Vein endothelial cell (primary cell): ENCODE measurements at places on chromosomes 16 and 17. TPM values are rescaled to one million over a fixed set of nuclear protein-coding genes. Genes with fewer than 3 reads are reported as not detected.

Gene KCNJ16
- under 0.01 and 0.57 TPM in 2 replicates for total RNA-seq

Gene NXPH3
- total RNA-seq: 1.4 and 1.6 TPM in 2 replicates

Gene CYB561
- total RNA-seq: 21.9 and 28.8 TPM in 2 replicates

Gene SEZ6L2
- total RNA-seq: 0.67 and 1.6 TPM in 2 replicates

Gene ERAL1
- 45.0 and 47.4 TPM in 2 replicates for total RNA-seq

Gene TRPV3
- not detected in 2 replicates for total RNA-seq

Gene LGALS9B
- total RNA-seq: not detected in 2 replicates

Gene KRT12
- not detected in 2 replicates for total RNA-seq

Gene KRTAP3-2
- total RNA-seq: not detected in 2 replicates

Gene PSMD11
- 107 and 133 TPM in 2 replicates for total RNA-seq

Gene INCA1
- total RNA-seq: 0.33 and 0.48 TPM in 2 replicates

Gene ASPA
- total RNA-seq: not detected in 2 replicates

Gene CDH5
- 1,229 and 1,316 TPM in 2 replicates for total RNA-seq

Gene TMEM231
- 13.4 and 13.6 TPM in 2 replicates for total RNA-seq

Gene MILR1
- 7.5 and 15.3 TPM in 2 replicates for total RNA-seq

Gene SEC14L5
- total RNA-seq: under 0.01 TPM in 1 of 2 replicates, not detected in the other

Gene MXRA7
- 142 and 166 TPM in 2 replicates for total RNA-seq

Gene CCL3
- total RNA-seq: not detected in 2 replicates

Gene RND2
- under 0.01 and 0.10 TPM in 2 replicates for total RNA-seq

Gene GOSR2
- total RNA-seq: 56.7 and 57.8 TPM in 2 replicates

Gene C16orf46
- total RNA-seq: 0.10 TPM in 1 of 2 replicates, not detected in the other

Gene HCRT
- total RNA-seq: not detected in 2 replicates

Gene SCNN1G
- 0.10 and 0.33 TPM in 2 replicates for total RNA-seq

Gene KRT17
- total RNA-seq: 0.38 TPM in 1 of 2 replicates, not detected in the other

Gene MARCHF10
- not detected in 2 replicates for total RNA-seq

Gene KRTAP1-1
- total RNA-seq: not detected in 2 replicates

Gene TBC1D3D
- not detected in 2 replicates for total RNA-seq

Gene ADCY7
- 5.9 and 9.4 TPM in 2 replicates for total RNA-seq

Gene GAS7
- total RNA-seq: under 0.01 and 0.10 TPM in 2 replicates

Gene MT1G
- 1.2 TPM in 1 of 2 replicates, not detected in the other for total RNA-seq

Gene SLC5A10
- total RNA-seq: not detected in 2 replicates

Gene FGF11
- 0.38 and 0.65 TPM in 2 replicates for total RNA-seq

Gene LAT
- 0.67 and 2.3 TPM in 2 replicates for total RNA-seq

Gene OMG
- total RNA-seq: not detected in 2 replicates

Gene OTOA
- total RNA-seq: under 0.01 and 0.29 TPM in 2 replicates

Gene KLHL10
- total RNA-seq: not detected in 2 replicates

Gene NME2
- total RNA-seq: 428 and 466 TPM in 2 replicates

Gene EFCAB13
- 4.6 and 5.2 TPM in 2 replicates for total RNA-seq

Gene HID1
- 38.4 and 39.8 TPM in 2 replicates for total RNA-seq

Gene HERPUD1
- 83.0 and 89.4 TPM in 2 replicates for total RNA-seq

Gene CTRB2
- not detected in 2 replicates for total RNA-seq

Gene EFCAB5
- 0.33 and 0.48 TPM in 2 replicates for total RNA-seq

Gene ST6GALNAC2
- total RNA-seq: under 0.01 and 0.10 TPM in 2 replicates

Gene AIPL1
- not detected in 2 replicates for total RNA-seq

Gene USP43
- total RNA-seq: 0.10 and 0.98 TPM in 2 replicates

Gene IRF8
- total RNA-seq: under 0.01 and 0.10 TPM in 2 replicates

Gene CDH1
- total RNA-seq: not detected in 2 replicates

Gene RNF135
- 6.8 and 9.1 TPM in 2 replicates for total RNA-seq

Gene ZP2
- not detected in 2 replicates for total RNA-seq

Gene EFNB3
- total RNA-seq: 1.1 and 1.6 TPM in 2 replicates

Gene MEOX1
- total RNA-seq: under 0.01 TPM in 1 of 2 replicates, not detected in the other

Gene KCNJ12
- total RNA-seq: 0.33 and 1.9 TPM in 2 replicates
